ENCODE measurements at places on chromosomes 5 and 9. TPM values are rescaled to one million over a fixed set of nuclear protein-coding genes. Genes with fewer than 3 reads are reported as not detected.

The GABBR2 gene
- not detected for total RNA-seq

The MAPK9 gene
- 26.4 TPM for total RNA-seq

The KIF20A gene
- 60.7 TPM for total RNA-seq

The SVEP1 gene
- total RNA-seq = not detected

The ADAMTS13 gene
- 0.65 TPM for total RNA-seq

The NIM1K gene
- total RNA-seq = 0.07 TPM

The PCDHB3 gene
- total RNA-seq = 0.03 TPM

The S1PR3 gene
- total RNA-seq = 6.5 TPM

The CTNNA1 gene
- 250 TPM for total RNA-seq

Measured in foreskin keratinocyte (primary cell).